COLO829 (cell line): ENCODE measurements at places on chromosomes 16 and 17.

DNA sequence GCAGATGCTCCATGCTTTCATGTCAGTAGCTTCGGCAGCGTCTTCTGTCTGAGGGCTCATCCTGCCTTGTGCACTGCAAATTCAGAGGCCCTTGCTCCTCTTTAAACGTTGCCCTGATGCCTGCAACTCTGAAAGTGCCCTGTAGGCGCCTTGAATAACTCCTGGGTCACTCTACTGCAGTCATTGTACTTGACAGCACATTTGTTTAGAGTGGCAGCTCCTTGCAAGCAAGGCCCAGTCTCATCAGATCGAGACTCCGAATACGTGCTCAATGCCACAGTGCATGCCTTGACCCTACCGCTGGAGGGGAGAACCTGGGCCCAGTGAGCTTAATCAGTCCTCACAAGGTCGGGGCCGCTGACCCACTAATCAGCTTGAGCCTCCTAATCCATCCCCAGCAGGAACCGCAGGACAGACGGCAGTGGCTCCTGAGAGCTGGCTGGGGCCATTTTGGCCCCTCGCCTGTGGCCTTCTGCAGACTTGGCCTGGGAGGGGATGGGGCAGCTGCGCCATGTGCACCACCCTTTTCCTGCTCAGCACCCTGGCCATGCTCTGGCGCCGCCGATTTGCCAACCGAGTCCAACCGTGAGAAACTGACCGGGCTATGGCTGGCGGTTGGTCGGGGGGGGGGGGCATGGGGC, at the start of gene PRCD:
TSS of gene PRCD (plus strand) at position 414 of the 641 bp plus-strand sequence. CDS start at position 512, 98 bp downstream.
- DNase-seq = no peak

DNA sequence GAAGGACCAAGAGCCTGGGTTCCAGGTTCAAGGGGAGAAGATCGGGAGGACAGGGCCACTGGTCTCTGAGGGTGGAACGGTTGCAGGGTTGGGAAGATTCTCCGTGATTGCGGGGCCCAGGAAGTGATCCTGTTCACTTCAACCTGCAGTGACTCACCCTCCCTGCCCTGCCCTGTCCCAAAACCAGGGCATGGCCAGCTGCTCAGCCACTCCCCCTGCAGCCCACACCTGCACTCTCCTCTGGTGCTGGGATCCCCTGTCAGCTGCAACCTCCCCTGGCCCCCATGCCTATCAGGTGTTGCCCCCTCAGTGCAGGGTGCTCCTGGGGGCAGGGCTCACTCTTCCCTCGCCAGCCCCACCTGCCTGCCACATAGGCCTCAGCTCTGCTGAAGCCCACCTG, 1.1 kb downstream of the RUNDC3A start:
- no peak for DNase-seq

- peak; percentile 48 for DNase-seq
Observed at GRCh38 chr17:39104657-39105056, 46.8 kb downstream of the PLXDC1 start.

- no peak for DNase-seq
Observed at GRCh38 chr17:21361020-21361809, 14.9 kb upstream of the KCNJ12 start.

- no peak for DNase-seq
Observed at GRCh38 chr16:31664683-31665482, 137.2 kb downstream of the AHSP start.

DNA sequence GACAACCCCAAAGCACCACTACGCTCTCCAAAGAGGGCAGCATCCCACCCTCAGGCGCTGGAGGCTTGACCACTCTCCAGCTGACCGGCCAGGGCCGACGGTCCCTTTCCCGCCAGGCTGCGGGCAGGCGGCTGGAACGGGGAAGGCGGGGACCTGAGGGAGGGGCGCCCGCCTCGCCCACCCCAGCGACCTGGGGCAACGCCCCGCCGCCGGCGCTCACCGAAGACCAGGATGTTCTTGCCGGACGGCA, 431 bp downstream of the DYNC1LI2 start:
- no peak for DNase-seq

DNA sequence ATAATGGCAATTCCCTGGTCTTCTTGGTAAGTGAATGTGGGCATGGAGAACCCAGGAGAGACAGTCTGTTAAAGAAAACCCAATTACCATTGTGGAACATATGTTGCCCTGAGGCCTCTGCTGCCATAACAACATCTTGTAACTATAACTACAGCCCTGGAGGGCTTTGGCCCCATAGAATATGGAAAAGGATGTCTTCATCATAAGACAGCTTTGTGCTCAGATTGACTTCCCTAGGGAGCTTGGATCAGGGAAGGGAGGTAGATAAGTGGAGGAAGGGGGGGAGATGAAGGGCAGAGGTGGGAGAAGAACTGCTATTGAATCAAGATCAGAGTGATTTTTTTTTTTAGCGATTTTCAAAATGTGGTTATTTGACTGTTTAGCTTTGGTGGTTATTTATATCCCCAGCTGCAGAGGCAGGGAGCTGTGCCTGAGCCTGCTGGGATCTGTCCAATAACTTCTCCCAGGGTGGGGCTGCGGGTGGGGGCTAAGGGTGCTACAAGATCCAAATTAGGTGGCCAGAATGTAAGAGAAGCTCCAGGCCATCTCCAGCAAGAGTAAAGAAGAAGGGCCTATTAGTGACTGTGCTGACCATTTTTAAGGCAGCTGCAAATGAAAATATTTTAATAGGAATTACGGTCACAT, 5.3 kb upstream of the KAT7 start:
- no peak for DNase-seq

- no peak for DNase-seq
Observed at GRCh38 chr16:11535494-11535893, 51.2 kb downstream of the LITAF start.

DNA sequence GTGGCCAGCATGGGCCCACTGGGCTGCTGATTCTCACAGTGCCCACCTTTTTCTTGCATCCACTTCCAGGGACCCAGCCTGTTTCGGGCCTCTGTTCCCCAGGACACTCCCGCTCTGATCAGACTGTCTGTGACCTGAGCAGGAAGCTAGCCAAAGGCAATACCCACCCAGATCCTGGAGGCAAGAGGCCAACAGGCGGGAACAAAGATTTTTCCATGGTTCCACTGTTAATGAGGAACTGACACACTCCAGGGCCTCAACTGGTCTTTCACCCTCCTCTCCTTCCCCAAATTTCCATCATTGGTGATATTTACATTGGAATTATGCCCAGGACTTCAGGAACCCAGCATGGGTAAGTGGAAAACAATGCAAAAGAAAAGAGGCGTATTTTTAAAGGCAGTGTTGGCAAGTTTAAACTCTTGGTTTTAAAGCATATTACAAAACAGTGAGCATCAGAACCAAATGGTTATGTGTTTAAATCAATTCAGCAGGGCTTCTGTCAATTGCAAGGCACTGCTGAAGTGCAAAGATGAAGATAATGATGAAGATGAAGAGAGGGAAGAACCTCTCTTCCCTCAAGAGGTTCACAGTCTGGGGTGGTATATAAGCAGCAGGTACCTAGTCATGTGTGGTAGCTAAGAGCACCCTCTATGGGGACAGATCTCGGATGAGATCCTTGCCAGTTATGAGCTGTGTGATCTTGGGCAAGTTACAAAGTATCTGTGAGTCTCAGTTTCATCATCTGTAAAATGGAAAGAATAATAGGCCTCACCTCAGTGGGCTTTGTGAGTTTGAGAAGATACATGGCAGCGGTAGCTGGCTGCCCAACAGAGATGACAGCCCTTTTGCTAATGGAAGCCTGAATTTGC, 14.4 kb upstream of the ATP2A3 start:
- no peak for DNase-seq

- DNase-seq = no peak
Observed at GRCh38 chr17:43950554-43950953, 3.2 kb downstream of the PYY start.

DNA sequence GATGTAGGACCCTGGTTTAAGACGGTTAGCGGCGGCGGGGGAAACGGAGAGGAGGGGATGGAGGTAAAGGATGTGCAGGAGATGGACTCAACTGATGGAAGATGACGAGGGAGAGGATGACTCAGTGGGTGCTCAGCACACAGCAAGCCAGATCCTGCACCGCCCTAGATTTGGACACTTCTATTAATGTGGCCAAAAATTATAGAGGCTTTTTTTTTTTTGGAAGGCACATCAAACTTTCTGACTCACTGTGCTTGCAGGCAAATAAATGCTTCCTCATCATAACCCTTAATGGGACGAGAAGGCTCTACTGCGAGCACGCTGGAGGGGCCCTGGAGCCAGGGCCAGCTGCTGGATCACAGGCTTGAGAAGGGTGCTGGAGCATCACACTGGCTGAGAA, 36.0 kb downstream of the RTN4RL1 start:
- DNase-seq = no peak
